Activated CD4-positive, alpha-beta T cell treated with anti-CD3 and anti-CD28 coated beads for 1 hour (primary cell): ENCODE measurements at places on chromosomes 2 and 18.

- no peak for DNase-seq
These were observed 114.8 kb upstream of the ZNF236 start for GRCh38 chr18:76707534-76707933.

GRCh38 chr18:5900262-5900661, 4.9 kb upstream of the TMEM200C start:
- no peak for DNase-seq

DNA sequence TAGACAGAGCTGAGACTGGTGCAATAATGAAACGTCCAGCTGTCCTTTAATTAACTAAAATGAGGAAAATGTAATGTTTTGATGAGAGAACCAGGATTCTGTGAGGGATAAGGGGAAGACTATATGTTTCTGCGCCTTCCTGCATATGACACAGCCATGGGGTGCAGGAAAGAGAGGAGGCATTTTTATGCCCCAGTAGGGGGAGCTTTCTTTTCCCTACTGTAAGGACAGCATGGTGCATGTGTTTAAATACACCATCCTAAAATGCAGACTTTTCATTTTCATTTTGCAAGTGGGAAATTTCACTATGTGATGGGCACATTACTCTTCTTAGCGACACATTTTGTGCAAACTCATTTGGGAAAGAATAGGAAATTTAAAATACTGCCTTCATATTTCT, 446.1 kb downstream of the ARHGAP15 start:
- no peak for DNase-seq

DNA sequence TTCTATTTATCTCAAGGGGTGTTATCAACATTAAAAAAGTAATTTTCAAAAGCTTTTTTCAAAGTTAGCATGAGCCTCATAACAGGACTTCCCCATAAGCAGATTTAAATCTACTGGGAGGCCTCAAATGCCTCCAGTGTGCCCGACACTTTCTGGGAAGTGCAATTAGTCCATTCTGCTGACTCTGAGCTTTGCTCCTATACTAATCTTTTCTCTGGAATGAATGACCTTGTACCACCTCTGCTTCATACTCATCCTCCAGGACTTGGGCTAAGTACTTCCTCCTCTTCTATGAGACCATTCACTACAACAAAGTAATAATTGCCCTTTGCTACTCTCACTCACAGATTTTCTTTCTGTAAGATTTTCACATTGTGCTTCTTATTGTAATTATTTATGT, 111.1 kb downstream of the RIT2 start:
- no peak for DNase-seq

DNA sequence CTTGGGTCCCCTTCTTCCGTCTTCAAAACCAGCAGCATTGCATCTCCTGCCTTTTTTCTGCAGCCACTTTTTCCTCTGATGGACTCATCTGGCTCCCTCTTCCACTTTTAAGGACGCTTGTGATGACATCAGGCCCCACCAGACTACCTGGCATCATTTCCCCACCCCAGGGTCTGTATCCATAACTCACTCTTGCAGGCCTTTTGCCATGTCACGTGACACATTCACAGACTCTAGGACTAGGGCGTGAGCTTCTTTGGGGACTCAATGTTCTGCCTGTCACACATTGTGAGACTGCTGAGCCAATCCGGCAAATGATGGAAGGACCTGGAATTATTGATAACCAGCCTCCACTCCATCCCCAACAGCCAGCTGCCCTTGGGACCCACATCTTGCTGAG, 23.6 kb downstream of the NPPC start:
- DNase-seq: no peak

DNA sequence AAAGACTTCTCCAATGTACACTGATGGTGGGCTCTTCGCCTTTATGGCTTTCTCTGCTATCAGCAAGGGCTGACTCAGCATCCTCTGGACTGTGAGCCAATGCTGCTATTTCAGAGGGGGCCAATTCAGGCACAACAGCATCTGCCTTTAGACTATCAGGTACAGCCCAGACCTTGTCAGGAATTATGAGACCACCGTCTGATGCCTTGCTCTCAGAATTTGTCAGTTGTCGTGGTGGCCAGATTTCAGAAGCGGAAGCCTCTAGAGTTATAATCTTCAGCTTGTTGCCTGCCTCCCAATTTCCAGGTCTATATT, 92.7 kb downstream of the ALPK2 start:
- no peak for DNase-seq

GRCh38 chr18:9140381-9140780, 3.8 kb downstream of the ANKRD12 start:
- no peak for DNase-seq
